ENCODE measurements at places on chromosomes 3 and 15.
A peak's percentile ranks its signal among the peaks of the same experiment; 100 is the strongest.

DNA sequence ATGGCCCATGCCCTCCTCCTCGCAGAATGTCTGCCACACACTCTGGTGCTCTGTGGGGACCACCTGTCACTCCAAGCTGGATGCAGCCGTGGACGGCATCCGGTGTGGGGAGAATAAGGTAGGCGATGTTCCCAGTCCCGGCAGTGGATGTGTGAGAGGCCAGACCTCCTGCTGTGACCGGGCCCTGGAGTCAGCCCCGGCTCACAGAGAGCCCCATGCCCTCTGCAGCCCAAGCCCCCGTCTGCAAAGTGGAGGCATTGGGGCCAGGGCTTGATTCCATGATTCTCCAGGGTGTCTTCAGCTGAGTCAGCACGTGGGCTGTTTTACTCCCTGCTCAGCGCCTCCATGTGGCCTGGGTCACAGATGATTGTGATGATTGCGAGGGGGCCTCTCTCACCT is 32.2 kb downstream of the GOLGA6L10 start:
- DNase-seq, result no peak

- no peak for DNase-seq
Measured at GRCh38 chr15:45796433-45796832, 161.6 kb downstream of the SQOR start.

DNA sequence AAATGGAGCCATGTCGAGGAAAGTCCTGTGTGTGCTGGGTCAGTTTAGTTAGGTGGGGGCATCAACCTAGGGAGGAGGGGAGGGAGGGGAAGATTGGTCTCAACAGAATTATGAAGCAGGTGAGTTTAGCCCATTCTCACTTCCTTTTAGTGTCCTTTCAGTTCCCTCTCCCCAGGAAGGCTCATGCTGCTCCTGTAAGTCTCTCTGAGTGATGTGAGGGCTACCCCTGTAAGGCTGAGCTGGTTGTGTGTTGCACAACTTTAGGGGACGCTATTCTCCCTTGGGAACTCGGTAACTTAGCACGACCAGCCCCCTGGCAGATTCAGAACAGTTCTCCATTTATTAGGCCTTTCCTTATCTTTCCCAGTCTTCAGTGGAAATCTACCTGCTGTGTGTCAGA is 21.2 kb downstream of the IL5RA start:
- no peak for DNase-seq

DNA sequence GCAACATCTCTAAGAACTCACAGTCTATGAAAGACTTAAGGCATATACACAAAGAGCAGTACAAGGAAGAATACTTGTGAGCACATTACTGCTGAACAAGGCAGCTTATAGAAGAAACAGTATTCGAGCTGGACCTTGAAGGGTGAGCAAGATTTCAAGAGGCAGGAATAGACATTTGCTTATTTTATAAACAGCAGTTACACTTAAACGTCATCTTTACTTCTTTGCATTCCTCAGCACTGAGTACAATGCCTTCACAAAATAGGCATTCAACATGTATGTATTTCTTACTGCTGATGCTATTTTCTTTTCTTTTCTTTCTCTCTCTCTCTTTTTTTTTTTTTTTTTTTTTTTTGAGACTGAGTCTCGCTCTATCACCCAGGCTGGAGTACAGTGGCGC is 205.8 kb downstream of the ZIC4 start:
- no peak for DNase-seq

DNA sequence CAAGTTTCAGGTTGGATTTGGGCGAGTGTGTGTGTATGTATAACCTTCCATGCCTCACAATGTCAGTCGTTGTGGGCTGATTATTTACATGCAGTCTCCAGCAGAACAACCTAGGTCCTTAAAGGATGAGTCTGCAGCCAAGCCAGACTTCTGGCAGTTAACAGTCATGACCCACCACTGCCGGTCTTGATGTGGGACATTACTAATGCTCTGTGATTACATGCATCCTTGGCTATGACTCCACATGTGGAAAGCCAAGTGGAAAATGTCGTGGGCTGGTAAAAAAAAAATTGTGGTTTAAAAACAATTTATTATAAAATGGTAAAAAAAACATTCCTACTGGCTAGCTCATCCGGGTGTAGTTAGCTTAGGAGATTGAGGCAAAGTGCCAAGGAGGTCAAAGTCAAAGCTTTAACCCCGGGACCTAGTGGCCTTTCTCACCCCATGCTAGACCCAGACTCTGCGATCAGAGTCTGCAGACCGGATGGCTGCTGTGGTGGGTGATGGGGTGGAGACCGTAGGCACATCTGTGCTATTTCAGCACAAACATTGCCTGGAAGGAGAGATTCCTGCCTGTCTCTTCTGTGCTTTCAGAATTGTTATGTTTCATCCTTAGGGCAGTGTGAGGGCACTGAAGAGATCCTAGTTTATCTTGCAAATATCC is 6.8 kb downstream of the RARRES1 start:
- DNase-seq, result no peak

DNA sequence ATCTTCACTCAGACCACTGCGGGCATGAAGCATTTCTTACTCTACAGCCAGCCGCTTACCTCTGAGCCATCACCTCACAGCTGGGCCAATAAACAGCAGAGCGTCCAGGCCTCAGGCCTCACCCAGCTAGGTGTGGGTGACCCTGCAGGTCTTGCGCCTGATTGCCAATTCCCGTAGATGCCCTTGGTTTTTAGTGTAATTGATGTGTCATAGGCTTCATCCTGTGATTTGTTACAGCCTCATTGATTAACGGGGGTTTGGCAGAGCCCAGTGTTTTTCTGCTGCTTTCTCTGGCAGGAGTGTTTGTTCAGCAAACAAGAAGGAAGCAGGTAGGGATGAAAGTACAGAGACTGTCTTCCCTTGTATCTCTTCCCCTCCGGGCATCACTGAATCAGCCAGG is 49.6 kb upstream of the BNIP2 start:
- no peak for DNase-seq

GRCh38 chr3:52710512-52710911 is 4.6 kb downstream of the SPCS1 start:
- DNase-seq, result no peak

DNA sequence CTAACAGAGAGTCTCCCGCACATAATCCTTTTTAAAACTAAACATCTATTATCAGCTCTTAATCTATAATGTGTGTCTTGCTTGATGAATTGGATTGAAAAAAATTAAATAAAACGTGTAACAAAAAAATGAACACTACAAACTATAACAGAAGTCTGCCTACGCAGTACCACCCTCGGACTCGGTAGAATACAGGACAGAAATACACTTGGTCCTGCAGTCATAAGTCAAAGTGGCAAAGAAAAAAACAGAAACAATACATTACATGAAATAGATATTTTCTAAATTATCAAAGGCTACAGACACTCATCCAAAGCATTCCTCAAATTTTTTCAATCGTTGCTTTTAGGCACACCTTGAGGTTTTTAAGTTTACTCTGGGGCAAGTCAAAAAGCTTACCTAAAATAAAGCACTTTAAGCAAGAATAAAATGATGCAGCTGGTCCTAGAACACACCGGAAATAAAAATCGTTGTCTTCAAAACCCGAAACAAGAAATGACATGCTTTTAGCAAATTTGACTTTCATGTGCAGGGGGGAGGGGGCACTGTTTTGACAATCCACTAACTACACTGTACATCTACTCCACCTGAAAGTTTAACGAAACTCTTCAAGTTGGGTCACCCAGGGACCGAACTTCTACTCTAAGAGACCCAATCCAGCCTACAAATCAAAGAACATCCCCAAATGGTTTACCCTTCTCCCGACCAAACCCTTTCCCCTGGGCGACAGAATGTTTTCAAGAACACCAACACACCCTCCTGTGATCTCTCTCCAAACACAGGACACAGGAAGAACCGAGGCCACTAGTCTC is 1.3 kb downstream of the ADAM10 start:
- no peak for DNase-seq

GRCh38 chr15:64583983-64584382 is 123.6 kb downstream of the ZNF609 start:
- no peak for DNase-seq

- no peak for DNase-seq
Measured at GRCh38 chr3:74119221-74119620, 494.5 kb upstream of the PDZRN3 start.

- no peak for DNase-seq
Measured at GRCh38 chr3:123740391-123740822, 143.7 kb downstream of the MYLK start.

- no peak for DNase-seq
Measured at GRCh38 chr3:47949979-47950378, 66.2 kb downstream of the MAP4 start.

DNA sequence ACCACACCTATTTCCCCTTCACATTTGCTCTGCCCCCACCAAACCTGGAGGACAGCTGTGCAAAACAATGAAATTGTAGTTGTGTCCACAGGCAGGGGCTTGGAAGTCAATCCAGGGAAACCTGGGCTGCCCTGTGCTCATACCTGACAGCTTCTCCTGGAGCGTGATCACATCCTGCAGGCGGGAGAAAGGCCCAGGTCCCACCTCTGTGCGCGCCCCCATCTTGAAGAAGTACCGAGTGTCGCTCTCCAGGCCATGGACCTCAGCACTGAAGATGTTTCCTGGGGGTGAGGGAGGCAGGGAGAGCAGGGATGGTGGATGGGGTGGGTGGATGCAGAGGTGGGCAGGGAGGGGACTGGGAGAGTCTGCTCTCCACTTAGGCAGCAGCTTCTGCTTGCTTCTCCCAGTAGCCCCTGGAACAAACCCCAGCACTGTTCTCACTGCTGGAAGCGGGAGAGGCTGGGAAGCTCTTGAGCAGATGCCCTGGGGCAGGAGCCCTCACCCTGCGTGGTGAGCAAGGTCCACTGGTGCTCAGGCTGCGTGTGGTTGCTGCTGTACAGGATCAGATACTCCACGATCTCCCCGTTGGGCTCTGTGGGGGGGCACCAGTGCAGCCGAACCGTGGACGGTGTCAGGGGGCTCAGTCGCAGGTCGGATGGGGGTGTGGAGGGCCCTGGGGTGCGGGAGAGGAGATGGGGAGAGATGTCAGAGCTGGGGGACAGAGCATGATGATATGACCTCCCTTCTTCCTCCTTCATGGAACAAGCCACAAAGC is 10.7 kb upstream of the IGDCC3 start:
- no peak for DNase-seq

DNA sequence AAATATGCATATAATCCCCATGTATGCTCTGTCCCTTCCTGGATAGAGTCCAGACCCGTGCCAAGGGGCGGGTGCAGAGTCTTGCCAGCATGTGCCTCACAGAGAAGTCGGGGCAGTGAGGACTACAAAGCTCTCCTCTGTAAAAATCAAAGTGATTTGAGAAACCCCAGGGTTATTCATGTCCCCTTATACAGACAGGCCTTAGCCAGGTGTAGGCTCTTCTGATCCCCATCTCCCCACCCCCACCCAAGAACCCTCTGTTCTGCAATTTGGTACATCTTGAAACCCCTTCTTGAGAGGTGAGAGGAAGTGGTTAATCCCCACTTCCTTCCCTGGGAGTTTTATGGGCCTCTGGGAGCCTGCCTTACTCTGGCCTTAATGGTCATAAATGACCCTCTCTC is 24.7 kb downstream of the TRIM71 start:
- DNase-seq, result no peak

DNA sequence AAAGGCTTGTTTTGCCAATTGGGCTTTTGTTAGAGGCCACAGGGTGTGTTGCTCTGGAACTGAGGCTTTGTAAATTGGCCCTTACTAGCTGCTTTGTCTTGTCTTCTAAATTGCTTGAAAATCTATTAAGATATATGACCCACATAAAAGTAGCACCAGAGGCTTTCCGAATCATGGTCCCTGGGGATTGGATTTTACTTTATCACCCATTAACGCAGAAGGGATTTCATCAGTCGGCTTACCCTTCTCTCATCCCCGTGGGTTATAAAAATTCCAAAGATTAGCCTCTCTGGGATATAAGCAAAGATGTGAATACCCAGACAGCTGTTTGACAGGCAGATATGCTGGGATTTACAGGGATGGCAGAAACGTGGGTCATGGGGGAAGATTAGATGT is 98.3 kb upstream of the CHL1 start:
- DNase-seq, result no peak

DNA sequence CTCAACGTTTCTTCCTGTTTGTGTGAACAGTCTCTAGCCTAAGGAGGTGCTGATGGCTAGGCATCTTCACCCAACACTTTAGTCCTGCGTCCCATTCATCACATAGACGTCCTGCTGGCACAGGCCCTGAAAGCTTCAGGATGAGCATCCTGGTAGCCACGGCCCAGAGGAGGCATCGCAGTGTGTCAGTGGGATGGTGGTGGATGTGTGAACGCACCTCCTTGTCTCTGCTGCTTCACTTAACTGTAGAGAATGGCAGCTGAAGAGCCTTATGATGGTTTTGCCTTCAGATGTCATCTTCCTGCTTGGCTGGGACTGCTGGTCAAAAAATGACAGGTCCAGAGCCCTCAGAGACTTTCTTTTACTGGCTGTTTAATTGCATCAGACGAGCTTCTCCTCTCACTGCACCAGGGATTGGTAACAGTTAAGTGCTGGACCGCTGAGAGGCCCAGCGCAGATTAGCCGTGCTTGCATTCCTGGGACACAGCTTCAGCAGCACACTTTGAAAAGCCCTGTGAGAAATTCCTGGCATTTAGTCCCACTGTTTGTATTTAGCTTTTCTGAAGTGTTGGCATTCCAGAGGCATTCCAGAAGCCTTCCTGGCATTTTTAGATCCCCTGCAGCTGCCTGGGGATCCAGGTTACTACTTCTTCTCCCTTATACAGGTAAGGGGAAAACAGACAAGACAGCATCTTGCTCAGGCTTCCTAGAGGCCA is 132.4 kb upstream of the PLXNA1 start:
- DNase-seq, result peak; percentile 96

- DNase-seq, result no peak
Measured at GRCh38 chr3:20870106-20870899, 684.3 kb upstream of the SGO1 start.

GRCh38 chr3:126083511-126083912 is 412 bp downstream of the SLC41A3 start:
- peak; percentile 65 for DNase-seq

DNA sequence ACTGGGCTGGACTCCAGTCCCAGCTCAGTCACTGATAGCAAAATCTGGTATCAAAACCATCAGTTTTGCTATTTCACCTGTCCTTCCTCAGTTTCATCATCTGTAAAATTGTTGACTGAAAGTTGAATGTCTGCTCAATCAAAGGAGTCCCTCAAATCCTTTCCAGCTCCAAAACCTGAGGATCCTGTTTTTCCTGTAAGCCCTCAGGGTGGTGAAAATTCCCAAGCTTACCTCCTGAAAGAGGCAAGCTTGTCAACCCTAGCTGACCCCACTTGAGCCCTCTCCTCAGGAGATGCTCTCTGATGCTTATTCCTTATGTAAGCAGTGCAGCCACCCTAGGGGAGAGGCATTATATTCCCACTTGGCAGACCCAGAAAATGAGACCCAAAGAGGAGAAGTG is 82.6 kb downstream of the HMG20A start:
- no peak for DNase-seq

All from GM23338 (cell line).